ENCODE measurements at places on chromosomes 12 and 14. TPM values are rescaled to one million over a fixed set of nuclear protein-coding genes. Genes with fewer than 3 reads are reported as not detected.

ADAMTS20 gene
- total RNA-seq: not detected

GPR68 gene
- total RNA-seq: 0.30 TPM

SLCO1B1 gene
- 0.28 TPM for total RNA-seq

GALNT9 gene
- total RNA-seq: 4.2 TPM

ACVRL1 gene
- total RNA-seq: 0.18 TPM

BIN2 gene
- 0.08 TPM for total RNA-seq

HAL gene
- 0.54 TPM for total RNA-seq

COX8C gene
- total RNA-seq: not detected

CYP46A1 gene
- 0.20 TPM for total RNA-seq

GPR84 gene
- total RNA-seq: not detected

LRP1 gene
- total RNA-seq: 15.9 TPM

OAS2 gene
- 0.10 TPM for total RNA-seq

ART4 gene
- total RNA-seq: not detected

RNASE2 gene
- total RNA-seq: not detected

CLEC9A gene
- total RNA-seq: not detected

GLI1 gene
- 4.8 TPM for total RNA-seq

CABP1 gene
- total RNA-seq: 0.40 TPM

INHBC gene
- not detected for total RNA-seq

PRKD1 gene
- total RNA-seq: 2.4 TPM

LRP6 gene
- total RNA-seq: 15.0 TPM

CLEC6A gene
- not detected for total RNA-seq

ARHGAP9 gene
- total RNA-seq: 0.60 TPM

KLRC2 gene
- 1.3 TPM for total RNA-seq

IAPP gene
- not detected for total RNA-seq

TMEM116 gene
- total RNA-seq: 5.7 TPM

PUS1 gene
- 48.3 TPM for total RNA-seq

KRT84 gene
- not detected for total RNA-seq

MYO1H gene
- total RNA-seq: not detected

SYT1 gene
- 6.1 TPM for total RNA-seq

FLVCR2 gene
- total RNA-seq: 16.0 TPM

ARMH4 gene
- 0.78 TPM for total RNA-seq

ARF6 gene
- 90.8 TPM for total RNA-seq

LPAR5 gene
- total RNA-seq: 0.53 TPM

TEX52 gene
- not detected for total RNA-seq

FERMT2 gene
- 43.7 TPM for total RNA-seq

RAB15 gene
- 20.0 TPM for total RNA-seq
